ENCODE measurements at places on chromosomes 6 and 20. TPM values are rescaled to one million over a fixed set of nuclear protein-coding genes. Genes with fewer than 3 reads are reported as not detected.

DSP gene
- total RNA-seq = 0.36 TPM

CTCFL gene
- 0.10 TPM for total RNA-seq

DNA sequence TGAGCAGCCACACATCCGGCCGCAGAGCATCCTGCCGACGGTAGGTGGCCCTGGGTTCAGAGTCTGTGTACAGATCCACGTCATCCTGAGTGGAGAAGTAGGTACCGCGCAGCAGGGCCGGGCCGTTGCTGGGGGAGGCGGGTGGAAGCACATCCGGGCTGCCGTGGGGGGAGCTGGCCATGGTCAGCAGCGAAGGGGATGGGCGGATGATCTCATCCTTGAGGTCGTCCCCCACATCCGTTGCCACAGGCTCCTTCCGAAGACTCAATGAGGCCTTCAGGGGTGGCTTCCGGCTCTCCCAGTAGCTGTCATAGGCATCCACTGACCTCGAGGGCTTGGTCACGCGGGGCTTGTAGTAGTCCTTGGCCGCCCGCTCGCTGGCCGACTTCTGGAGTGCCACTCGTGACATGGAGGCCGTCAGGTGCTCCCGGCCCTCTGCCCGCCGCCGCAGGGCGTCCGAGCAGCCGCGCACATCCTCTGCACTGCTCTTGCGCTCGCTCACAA lies 9.2 kb downstream of the SPATA2 start:
- no peak for DNase-seq

WFDC5 gene
- total RNA-seq = not detected
